ENCODE measurements at places on chromosomes 2 and 18.

GRCh38 chr2:207807516-207807915 lies 37.8 kb upstream of the FZD5 start:
- DNase-seq: no peak

GRCh38 chr2:25402477-25402876 lies 60.8 kb upstream of the DNMT3A start:
- DNase-seq: no peak

GRCh38 chr18:33720133-33720532 lies 142.1 kb downstream of the ASXL3 start:
- DNase-seq: no peak

DNA sequence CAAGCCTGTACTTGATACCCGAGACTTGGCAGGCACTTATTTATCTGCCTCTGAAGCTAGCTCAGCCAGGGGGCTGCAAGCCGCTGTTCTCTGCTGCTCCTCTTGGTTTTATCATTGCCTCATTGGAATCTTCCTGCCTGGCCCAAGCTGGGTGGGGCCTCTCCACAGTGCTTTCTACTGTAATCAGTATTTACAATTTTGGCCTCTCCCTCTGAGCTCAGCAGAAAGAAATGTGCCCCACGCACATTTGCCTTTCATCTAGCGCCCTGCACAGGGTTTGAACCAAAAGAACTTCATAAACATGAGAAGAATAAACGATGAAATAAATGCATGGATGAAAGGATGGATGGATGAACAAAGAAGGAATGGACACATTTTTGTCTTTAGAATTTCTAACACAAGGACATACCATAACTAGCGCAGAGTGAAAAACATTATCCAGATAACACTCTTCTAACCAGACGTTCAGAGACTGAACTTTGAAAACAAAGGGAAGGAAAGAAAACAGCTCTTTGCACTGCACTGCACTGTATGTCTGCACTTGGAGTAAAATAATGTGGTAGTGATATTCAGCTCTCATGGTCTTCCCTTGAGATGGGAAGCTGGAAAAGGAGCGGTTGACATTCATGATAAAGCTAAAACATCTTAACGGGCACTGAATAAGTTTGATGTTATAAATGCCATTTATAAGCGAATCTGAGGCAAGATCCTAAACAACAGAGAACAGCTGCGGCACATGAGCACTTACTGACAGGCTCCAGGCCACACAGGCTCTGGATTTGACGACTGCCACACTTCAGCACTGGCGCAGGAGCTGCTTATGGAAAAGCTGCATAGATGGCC lies 86.8 kb upstream of the SP3 start:
- no peak for DNase-seq

DNA sequence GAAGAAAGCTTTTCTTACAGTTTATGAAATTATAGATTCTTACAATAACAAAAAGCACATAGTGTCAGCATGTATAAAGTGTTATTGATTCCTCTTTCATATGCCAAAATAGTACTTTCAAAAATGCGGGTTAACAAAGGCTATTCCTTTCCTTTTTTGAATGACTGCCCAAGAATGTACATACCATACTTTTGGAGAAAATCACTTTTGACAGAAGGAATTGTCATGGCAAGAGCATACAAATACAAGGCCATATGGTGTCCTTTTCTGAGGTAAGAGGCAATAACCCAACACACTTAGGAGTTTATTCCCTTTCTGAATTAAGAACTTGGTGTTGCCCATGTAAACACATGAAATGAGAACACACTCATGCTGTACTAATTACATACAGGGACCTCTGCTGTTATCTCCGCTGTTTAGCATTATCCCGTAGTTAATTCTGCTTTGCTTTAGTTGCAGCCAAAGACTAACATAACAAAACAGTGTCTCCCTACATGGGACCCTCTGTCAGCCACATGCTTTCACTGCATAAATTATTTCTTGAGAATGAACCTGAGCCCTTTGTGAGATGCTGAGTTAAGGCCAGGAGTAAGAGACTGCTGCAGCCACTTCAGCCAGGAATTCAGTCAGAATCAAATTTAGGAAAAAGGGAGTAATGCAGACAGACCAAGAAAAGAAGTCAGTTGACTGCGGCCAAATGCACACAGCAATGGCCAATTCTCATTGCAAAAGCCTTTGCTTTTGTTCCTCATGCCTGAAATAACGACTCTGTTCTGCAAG lies 67.0 kb downstream of the CDH2 start:
- no peak for DNase-seq

GRCh38 chr2:85666016-85666415 lies 2.0 kb downstream of the SFTPB start:
- DNase-seq: no peak

DNA sequence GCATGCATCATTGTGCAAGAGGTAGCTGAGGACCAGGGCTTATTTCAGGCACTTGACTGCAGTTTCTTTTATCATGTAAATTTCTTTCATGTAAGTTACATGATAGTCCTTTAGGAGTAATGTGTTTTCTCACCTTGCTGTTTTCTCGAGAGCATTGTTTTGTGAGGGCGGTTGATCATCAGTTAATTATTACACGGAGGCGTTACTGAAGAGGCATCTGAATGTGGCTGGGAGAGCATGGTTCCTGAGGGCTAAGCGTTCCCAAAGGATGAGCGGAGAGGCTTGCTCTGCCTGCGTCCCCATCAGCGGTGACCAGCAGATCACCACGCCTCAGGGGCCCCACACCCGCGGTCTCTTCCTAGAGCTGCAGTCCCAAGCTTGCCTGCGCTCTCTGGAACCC lies 156.1 kb upstream of the NFATC1 start:
- DNase-seq: no peak

GRCh38 chr2:182077448-182078142 lies 91.9 kb downstream of the PPP1R1C start:
- no peak for DNase-seq

DNA sequence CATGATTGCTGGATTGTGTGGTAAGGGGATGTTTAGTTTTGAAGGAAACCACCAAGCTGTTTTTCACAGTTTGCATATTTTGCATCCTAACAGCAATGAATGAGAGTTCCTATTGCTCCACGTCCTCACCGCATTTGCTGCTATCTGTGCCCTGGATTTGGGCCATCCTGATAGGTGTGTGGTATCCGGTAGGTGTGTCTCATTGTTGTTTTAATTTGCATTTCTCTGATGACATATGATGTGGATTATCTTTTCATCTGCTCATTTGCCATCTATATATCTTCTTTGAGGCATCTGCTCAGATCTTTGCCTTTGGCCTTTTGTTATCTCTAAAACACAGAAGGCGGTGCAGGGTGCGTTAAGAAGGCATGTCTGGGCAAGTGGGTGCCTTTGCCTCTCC lies 73.3 kb downstream of the LONRF2 start:
- DNase-seq: no peak

- DNase-seq: no peak
These were observed 91.6 kb downstream of the DHRS9 start for GRCh38 chr2:169160926-169161481.

- DNase-seq: no peak
These were observed 40.5 kb upstream of the PEX13 start for GRCh38 chr2:60976875-60977561.

- no peak for DNase-seq
These were observed 270.5 kb upstream of the CDH19 start for GRCh38 chr18:66874375-66874774.

DNA sequence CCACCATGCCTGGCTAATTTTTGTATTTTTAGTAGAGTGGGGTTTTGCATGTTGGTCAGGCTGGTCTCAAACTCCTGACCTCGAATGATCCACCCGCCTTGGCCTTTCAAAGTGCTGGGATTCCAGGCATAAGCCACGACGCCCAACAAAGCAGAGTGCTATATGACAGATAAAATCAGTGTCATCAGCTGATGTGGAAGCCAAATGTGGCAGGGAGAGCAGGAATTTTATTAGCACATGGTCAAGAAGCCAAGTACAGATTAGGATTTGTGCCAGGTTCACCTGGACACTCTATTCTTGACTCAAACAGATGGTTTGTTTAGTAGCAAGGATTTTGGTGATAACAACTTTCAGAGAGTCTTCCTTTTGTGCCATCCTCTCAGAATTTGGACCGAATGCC lies 62.7 kb downstream of the LCLAT1 start:
- DNase-seq: no peak

DNA sequence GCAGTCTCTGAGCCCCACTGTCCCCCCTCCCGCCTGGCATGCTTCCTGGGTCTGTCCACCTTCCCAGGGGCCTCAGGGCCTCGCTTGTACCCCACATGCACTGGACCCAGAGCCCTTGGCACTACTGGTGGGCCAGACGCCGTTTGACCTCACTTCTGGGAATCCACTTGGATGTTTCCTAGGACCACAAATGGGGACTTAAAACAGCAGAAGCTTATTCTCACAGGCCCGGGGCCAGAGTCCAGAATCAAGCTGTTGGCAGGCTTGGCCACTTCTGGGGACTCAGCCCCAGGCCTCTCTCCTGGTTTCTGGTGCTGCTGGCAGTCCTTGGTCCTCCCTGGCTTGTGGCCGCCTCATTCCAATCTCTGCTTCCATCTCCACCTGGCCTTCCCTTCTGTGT lies 19.6 kb downstream of the ANO7 start:
- DNase-seq: no peak

GRCh38 chr18:12839526-12840196 lies 44.4 kb downstream of the PTPN2 start:
- no peak for DNase-seq

DNA sequence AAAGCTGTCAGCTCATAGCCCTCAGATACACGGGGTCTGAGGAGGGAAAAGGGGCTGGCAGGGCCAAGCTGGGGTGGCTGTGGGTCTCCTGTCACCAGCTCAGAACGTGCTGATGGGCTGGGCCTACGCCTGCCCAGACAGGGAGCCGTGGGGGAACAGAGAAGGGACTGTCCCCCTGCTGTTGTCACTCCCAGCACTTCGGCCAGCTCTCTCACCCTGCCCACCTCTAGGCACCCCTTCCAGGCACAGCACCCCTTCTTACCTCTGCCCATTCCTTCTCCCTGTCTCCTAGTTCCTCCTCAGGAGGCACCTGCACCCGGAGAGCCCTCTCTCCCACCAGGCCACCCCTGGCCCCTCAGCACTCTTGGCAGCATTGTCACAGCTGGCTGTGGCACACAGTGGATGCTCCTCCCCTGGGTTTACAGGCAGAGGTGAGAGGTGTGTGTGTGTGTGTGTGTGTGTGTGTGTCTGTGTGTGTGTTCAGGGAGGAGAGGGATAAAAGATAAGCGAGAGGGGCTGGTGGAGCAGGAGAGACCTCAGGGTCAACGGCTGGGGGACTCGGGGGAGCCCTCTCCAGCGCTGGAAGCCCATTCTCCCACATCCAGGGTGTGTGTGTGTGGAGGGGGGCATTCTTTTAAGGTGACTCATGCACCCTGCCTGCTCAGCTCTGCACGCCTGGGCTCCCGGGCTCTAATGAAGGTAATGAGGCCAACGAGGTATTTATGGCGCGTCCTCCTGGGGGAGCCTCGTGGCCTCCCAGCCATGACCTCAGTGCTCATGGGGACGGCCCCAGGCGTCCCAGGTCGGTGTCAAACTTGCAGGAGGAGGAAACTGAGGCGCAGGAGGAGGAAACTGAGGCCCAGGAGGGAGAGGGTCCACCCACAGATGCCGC lies 66.1 kb upstream of the SMAD7 start:
- no peak for DNase-seq

GRCh38 chr2:127049927-127050802 lies 56.8 kb downstream of the BIN1 start:
- peak; percentile 68 for DNase-seq

GRCh38 chr2:239768907-239769553 lies 256.1 kb downstream of the NDUFA10 start:
- peak; percentile 6 for DNase-seq

DNA sequence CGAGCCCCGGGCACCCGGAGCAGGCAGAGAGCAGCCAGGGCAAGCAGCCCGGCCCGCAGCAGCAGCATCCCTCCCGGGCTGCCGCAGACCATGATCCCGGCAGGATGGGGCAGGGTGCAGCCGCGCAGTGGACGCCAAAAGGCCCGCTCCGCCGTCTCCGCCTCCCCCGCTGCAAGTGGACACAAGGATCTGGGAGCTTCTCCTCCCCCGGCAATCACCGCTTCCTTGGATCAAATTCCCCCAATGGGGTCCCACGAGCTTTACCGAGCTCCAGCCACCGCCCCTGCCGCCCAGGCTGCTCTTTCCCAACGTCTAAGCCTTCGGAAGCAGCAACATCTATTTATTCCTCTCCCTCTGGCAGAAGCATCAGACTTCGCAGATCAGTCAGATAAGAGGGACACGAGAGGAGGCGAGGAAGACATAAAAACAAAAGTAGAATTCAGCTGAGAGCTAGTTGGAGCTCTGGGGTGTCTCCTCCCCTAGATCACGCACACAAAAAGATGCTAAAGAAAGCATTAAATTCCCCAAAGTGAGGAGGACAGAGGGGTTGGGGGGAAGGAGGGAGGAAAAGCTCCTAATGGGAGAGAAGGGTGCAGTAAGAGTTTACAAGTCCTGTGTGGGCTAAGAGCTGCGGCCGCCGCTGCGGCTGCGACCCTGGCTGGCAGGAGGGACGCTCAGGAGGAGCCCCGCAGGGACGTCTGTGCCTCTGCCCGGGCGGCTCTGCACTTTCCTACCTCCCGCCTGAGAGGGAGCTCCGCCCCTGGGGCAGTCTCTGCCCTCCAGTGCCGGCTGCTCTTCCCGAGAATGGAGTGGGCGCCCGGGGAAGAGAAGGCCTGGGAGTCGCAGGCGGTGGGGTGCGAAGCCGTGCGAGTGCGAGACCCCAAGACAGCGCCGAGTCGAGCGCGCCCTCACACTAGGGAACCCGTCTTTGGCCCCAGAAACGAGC lies at the start of gene FRZB:
TSS of gene FRZB (minus strand) at position 177 of the 946 bp plus-strand sequence. CDS start at position 92, 85 bp downstream.
- no peak for DNase-seq

- no peak for DNase-seq
These were observed 152.6 kb downstream of the COPS8 start for GRCh38 chr2:237238249-237238648.

GRCh38 chr2:237149425-237149824 lies 63.7 kb downstream of the COPS8 start:
- no peak for DNase-seq

- DNase-seq: no peak
These were observed 81.5 kb upstream of the EML6 start for GRCh38 chr2:54641988-54642387.

DNA sequence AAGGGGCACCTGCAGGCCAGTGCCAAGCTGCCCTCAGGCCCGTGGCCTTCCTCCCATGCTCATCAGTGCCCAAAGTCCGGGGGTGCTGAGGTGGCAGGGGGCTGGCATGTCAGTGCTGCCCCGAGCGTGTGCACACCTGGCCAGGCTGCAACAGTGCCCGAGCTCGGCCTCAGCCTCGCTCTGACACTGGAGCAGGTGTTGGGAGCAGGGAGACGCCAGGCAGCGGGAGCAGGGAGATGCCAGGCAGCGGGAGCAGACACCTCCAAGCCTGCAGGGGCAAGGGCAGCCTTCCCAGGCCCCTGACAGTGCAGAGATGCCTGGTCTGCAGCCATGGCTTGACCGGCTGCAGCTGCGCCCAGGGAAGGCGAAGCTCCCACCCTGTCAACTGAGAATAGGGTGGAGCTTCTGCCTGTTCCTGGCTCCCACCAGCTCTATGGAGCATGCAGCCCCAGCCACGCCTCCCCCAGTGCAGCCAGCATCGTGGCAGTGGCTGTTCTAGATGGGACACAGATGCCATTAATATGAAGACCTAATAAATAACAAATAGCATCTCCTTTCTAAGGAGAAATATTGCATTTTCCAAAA lies 82.4 kb downstream of the DTNB start:
- DNase-seq: no peak

- DNase-seq: no peak
These were observed 167.7 kb downstream of the TDRD15 start for GRCh38 chr2:21291426-21291825.

GRCh38 chr2:178630581-178630980 lies 150.3 kb downstream of the PLEKHA3 start:
- no peak for DNase-seq

- DNase-seq: no peak
These were observed 103.2 kb upstream of the WDR75 start for GRCh38 chr2:189338115-189338514.

Data from activated CD8-positive, alpha-beta memory T cell treated with anti-CD3 and anti-CD28 coated beads, Interleukin-2, amount 50 U/mL, for 4 hours (primary cell).